ENCODE measurements at places on chromosomes 7 and 10. TPM values are rescaled to one million over a fixed set of nuclear protein-coding genes. Genes with fewer than 3 reads are reported as not detected.

GRCh38 chr10:26318672-26319071, 102.1 kb downstream of the GAD2 start:
- H3K27ac ChIP-seq = no peak overlapping the region
- no peaks in the 10 kb centered on the region for H3K4me1 ChIP-seq
- no peaks in the 10 kb centered on the region for H3K27me3 ChIP-seq

GRCh38 chr7:130154501-130155317, 50.5 kb downstream of the TMEM209 start:
- H3K4me1 ChIP-seq = no peaks in the 10 kb centered on the region
- no peaks in the 10 kb centered on the region for H3K36me3 ChIP-seq
- no peaks in the 10 kb centered on the region for H3K27me3 ChIP-seq
- H3K27ac ChIP-seq = no peak overlapping the region

DNA sequence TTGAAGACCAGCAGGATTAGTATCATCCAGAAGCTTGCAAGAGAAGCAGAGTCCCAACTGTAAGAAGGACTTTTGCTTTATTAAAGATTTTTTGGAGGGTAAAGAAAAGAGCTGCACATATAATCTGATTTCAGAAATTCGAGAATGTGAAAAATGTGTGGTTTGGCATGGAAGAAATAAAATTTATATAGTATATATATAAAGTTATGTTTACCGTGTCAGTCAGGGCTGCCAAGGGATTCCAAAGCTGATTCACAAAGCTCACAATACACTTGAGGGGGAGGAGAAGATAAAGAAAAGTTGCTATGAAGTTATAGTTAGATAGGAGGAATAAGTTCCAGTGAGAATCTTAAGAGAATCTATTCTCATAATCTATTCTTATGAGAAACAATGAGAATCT, 231.8 kb upstream of the CACNA2D1 start:
- no peak overlapping the region for H3K27ac ChIP-seq
- no peak overlapping the region for H3K4me3 ChIP-seq
- no peaks in the 10 kb centered on the region for H3K4me1 ChIP-seq
- DNase-seq = no peak

DNA sequence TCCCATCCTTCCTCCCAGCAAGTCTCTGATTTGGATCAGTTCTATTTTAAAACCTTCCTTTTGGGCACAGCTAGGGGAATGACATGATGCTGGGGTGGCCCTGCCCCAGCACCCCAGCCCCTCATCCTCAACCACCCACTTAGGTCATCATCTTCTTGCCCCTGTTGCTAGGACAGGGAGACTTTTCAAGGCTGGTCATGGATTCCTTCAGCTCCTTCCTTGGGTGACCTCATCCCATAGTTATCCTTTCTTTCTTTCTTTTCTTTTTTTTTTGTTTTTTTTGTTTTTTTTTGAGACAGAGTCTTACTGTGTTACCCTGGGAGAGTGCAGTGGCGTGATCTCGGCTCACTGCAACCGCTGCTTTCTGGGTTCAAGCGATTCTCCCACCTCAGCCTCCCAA, 127.2 kb downstream of the WDFY4 start:
- no peak overlapping the region for H3K4me3 ChIP-seq
- no peak for DNase-seq
- no peaks in the 10 kb centered on the region for H3K27me3 ChIP-seq

- no peak for DNase-seq
- H3K4me1 ChIP-seq = no peaks in the 10 kb centered on the region
- H3K27me3 ChIP-seq = no peaks in the 10 kb centered on the region
- H3K27ac ChIP-seq = no peak overlapping the region
Observed at GRCh38 chr7:47413526-47414341, 168.2 kb downstream of the TNS3 start.

- H3K27me3 ChIP-seq = no peaks in the 10 kb centered on the region
- no peaks in the 10 kb centered on the region for H3K36me3 ChIP-seq
- no peak overlapping the region for H3K4me3 ChIP-seq
- no peak overlapping the region for H3K27ac ChIP-seq
- no peaks in the 10 kb centered on the region for H3K4me1 ChIP-seq
Observed at GRCh38 chr10:133082685-133083421, 4.9 kb upstream of the ADGRA1 start.

Gene TAF6
- total RNA-seq = 41.6 TPM

Gene SPOCK2
- 541 TPM for total RNA-seq

Gene SKIDA1
- total RNA-seq = 0.45 TPM

Gene TRIM50
- total RNA-seq = not detected

Gene TDRD1
- total RNA-seq = not detected

Data from naive thymus-derived CD4-positive, alpha-beta T cell (primary cell).